AG08396 (cell line): ENCODE measurements at places on chromosomes 2 and 18.

DNA sequence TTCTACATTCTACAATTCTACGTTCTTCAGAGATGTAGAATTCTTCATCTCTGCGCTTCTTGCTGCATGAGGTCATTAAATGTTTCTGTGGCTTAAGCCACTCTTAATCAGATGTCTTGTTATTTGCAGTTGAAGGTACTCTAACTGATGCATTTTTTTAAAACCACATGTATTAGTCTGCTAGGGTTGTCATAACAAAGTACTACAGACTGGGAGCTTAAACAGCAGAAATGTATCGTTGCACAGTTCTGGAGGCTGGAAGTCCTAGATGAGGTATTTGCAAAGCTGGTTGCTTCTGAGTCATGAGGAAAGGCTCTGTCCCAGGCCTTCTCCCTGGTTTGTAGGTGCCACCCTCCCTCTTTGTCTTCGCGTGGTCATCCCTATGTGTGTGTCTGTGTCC lies 176.3 kb upstream of the GLI2 start:
- peak; percentile 82 for DNase-seq

- no peak for DNase-seq
These were observed 236.1 kb downstream of the GCA start for GRCh38 chr2:162579986-162580385.

DNA sequence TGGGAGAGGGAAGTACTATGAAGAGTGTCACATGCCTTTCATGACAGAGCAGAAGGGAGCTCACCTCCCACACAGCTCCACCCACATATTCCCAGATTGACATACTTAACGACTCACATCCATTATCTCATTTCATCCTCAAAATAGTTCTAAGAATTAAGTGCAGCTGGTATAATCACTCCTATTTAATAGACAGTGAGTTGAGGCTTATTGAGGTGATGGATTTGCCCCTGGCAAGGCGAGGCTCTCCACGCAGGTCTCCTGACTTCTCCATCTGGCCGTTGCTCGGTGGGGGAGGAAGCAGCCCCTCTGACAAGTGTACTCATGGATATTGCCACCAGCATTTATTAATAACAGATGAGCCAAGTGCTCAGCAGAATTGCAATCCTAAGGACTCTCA lies 81.4 kb downstream of the TGOLN2 start:
- DNase-seq = no peak

GRCh38 chr2:6506361-6506794 lies 359.3 kb downstream of the CMPK2 start:
- DNase-seq = no peak

DNA sequence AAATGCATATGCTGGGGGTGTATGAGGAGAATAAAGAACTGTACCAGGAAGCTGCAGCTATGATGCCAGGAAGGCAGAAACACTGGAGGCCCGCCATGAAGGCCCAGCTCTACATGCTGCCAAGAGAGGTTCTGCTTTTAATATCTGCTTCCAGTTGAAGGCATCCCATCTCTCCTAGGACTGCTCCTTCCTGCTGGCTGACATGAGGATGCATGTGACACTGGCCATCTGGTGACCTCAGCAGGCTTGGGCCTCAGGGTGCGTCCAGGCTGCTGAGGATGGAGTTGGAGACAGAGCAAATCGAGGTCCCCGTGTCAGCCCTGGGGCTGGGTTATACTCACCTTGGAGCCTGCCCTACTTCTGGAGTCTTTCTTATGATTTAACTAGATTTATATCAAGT lies 49.0 kb downstream of the PSMG2 start:
- no peak for DNase-seq

GRCh38 chr2:227414846-227415245 lies 27.1 kb upstream of the SCYGR1 start:
- no peak for DNase-seq

GRCh38 chr2:10765461-10765860 lies 44.0 kb downstream of the ATP6V1C2 start:
- peak; percentile 4 for DNase-seq

DNA sequence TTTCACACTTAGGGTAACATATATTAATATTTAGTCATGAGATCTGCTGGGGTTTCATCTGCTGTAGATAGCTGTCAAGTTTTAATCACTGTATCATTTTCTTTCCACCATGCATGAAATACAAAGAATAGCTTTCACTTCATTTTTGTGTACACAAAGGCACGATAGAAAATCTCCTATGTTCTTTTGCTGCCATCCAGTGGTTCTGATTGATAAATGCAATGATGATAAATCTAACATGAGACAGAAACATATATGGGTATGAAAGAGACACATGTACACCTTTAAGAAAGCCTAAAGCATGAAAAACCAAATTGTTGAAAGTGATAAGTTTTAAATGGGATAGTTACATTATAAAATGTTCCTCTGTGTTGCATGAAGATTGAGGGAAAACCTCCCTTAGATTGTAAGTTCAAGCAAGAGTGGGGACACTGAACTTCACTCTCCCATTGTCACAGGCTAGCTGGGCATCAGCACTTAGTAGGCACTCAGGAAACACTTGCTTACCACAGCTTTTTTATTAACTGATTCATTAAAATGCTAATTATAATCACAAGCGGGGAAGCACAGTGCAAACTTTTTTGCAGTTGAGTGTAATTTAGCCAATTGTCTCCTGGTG lies 31.2 kb downstream of the C1D start:
- DNase-seq = peak; percentile 35

- DNase-seq = peak; percentile 76
These were observed 173.3 kb upstream of the ERBB4 start for GRCh38 chr2:212711856-212712255.

- no peak for DNase-seq
These were observed 17.6 kb downstream of the SATB2 start for GRCh38 chr2:199440118-199440517.

- no peak for DNase-seq
These were observed 103.3 kb downstream of the COL6A3 start for GRCh38 chr2:237310515-237311114.

GRCh38 chr2:43082903-43083677 lies 143.3 kb downstream of the ZFP36L2 start:
- no peak for DNase-seq

GRCh38 chr2:185628985-185629384 lies 109.6 kb upstream of the FSIP2 start:
- DNase-seq = no peak
